ENCODE measurements at places on chromosomes 2 and 18. TPM values are rescaled to one million over a fixed set of nuclear protein-coding genes. Genes with fewer than 3 reads are reported as not detected.

- DNase-seq: no peak
Observed at GRCh38 chr2:197209246-197209645, 101.3 kb downstream of the ANKRD44 start.

GRCh38 chr2:119929537-119929936 lies 83.3 kb upstream of the EPB41L5 start:
- no peak for DNase-seq

- no peak for DNase-seq
Observed at GRCh38 chr2:8598295-8599165, 83.3 kb upstream of the ID2 start.

- DNase-seq: no peak
Observed at GRCh38 chr2:192978395-192978794, 783.7 kb upstream of the TMEFF2 start.

DNA sequence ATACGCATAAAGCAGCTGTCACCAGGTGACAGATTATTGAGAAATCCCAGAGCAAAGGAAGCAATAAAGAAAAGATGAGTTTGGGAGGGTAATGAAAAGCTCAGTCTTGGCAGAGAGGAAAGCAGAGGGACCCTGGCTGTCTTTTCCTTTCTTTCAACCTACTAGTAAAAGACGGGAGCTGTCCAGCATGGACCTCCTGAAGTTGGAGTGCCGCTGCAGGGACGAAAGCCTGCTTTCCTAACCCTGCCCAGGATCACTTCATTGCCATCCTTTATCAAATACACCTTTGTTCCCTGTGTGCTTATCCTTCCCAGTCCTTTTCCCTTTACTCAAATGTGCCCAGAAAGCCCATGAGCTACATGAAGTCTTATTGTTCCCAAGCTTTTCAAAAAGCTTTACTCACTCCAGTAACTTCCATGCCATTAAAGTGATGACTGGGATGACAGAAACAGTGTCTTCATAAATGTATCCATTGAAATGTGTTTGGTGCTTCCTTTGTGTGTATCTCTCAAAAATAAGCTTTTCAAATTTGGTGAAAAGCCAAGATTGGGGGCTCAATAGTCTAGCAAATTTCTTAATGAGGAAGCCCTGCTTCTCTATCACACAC lies 3.7 kb upstream of the SPR start:
- no peak for DNase-seq

- DNase-seq: no peak
Observed at GRCh38 chr2:148552675-148553331, 91.7 kb upstream of the EPC2 start.

- DNase-seq: no peak
Observed at GRCh38 chr2:45622336-45623075, 11.4 kb upstream of the SRBD1 start.

DNA sequence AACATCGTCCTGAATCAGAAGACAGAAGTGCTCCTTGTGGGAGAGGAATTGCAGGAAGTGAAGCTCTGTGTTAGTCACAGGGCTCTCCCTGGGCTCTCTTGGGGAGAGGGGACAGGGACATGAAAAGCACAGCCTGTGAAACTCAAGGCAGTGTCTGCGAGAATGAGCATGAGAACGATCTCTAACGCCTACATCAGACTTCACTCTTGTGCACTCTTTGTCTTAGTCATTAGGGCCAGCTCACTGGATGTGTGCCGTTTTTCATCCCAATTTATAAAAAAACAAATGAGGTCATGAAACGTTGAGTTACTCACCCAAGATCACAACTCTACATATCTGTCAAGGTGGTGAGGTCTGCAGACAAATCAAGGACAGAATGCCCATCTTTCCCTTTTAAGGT lies 27.0 kb upstream of the TWIST2 start:
- no peak for DNase-seq

DNA sequence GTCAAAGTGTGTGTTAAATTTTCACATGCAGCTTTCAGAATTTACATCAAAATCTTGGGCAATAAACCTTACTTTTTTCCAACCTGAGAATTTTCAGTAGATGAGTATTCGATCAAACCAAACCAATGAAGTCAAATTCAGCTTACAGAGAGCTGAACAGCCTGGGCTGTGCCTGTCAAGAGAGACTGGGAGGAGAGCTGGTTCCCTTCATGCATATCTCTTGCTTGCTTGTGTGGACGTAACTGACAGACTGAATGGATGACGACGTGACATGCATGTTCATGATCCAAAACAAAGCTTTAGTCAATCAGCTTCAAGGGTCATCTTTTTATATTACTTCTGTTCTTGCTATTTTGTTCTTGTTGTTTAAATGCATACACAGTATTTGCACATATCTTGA lies 145.2 kb downstream of the GALNT3 start:
- DNase-seq: no peak

DNA sequence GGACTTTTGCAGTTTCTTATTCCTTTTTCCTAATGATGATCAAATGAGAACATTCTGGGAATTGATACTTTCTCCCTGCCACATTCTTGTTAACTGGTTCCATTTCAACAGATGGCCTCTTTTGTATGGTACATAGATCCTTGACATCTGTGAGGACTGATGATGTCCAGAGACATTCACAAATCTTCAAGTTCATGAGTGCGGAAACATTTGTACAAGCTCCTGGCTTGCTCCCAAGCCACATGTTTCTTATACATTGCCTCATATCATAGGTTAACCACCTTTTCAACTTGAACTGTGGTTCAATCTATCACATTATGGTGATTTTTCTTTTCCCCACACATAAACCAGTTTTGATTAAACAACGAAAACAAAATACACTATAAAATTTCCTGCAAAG lies 267.3 kb downstream of the CLIP4 start:
- no peak for DNase-seq

- DNase-seq: no peak
Observed at GRCh38 chr2:171592036-171592555, 69.8 kb downstream of the CYBRD1 start.

- DNase-seq: no peak
Observed at GRCh38 chr2:119826370-119826961, 66.7 kb downstream of the PTPN4 start.

DNA sequence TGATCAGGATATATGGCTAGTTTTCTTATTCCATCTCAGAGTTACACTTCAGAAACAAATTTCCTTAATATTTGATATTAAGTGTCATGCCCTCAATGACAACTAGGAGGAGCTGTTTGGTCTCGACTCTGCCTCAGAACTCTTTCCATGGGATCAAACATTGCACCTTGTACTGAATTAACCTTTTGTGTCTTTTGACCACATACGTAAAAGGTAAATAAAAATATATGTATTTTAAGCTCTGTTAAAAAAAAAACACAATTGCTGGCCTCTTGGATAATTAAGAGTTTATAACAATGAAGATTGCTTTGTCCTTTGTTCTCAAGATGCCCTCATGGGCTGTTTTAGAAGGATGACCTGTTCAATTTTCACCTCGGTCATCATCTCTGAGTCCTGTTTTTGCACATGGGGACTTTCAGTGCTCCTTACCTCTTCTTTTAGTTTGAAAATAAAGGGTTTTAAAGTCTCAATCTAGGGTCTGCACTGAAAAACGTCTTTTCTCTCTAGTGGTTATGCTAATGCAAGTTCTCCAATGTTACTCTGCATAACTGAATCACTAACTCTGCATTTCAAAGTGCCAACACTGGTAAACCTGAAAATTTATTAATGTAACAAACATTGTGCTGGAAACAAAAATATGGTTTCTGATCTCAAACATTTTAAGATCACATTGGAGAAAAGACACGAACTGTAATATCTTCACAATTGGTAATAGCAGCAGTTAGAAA lies 18.8 kb upstream of the FN1 start:
- DNase-seq: no peak

DNA sequence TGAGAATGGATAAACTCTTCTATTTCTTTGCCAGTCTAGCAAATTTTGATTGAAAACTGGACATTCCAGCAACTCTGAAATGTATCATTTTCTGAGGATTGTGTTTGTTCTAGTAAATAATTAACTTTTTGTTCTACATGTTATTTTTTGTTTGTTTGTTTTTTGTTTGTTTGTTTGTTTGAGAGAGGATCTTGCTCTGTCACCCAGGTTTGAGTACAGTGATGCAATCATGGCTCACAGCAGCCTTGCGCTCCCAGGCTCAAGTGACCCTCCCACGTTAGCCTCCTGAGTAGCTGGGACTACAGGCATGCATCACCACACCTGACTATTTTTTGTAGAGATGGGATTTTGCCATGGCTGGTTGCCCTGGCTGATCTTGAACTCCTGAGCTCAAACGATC lies 65.2 kb upstream of the BARD1 start:
- DNase-seq: no peak

DNA sequence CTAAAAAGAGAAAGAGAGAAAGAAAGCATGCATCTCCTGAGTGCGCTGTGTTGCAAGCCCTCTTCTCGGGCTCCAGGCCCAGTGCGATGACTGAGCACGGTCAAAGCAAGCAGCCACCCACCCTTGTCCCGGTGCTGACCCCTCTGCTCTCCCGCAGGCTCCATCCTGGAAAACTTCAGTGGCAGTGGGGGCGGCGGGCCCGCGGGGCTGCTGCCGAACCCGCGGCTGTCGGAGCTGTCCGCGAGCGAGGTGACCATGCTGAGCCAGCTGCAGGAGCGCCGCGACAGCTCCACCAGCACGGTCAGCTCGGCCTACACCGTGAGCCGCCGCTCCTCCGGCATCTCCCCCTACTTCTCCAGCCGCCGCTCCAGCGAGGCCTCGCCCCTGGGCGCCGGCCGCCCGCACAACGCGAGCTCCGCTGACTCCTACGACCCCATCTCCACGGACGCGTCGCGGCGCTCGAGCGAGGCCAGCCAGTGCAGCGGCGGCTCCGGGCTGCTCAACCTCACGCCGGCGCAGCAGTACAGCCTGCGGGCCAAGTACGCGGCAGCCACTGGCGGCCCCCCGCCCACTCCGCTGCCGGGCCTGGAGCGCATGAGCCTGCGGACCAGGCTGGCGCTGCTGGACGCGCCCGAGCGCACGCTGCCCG lies 252.5 kb downstream of the GLI2 start:
- DNase-seq: no peak

GRCh38 chr2:239881031-239881471 lies 144.1 kb downstream of the NDUFA10 start:
- DNase-seq: peak; percentile 19

DNA sequence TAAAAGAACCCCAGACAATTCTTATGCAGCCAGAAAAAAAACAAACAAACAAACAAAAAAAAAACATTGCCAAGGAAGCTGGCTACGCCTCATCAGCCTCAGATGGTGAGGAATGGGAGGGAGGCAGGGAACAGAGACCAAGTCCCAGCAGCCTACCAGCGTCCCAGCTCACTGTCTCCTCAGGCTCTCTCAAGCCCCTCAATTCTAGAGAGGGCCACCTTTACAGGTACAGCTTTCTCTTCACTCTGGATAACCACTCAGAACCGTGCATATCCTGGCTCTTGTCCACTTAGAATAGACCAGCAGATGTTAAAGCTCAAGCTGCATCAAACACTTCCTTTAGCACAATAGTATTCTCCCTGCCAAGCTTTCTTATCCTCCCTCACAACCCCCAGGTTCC lies 263.1 kb upstream of the CHAC2 start:
- DNase-seq: no peak

DNA sequence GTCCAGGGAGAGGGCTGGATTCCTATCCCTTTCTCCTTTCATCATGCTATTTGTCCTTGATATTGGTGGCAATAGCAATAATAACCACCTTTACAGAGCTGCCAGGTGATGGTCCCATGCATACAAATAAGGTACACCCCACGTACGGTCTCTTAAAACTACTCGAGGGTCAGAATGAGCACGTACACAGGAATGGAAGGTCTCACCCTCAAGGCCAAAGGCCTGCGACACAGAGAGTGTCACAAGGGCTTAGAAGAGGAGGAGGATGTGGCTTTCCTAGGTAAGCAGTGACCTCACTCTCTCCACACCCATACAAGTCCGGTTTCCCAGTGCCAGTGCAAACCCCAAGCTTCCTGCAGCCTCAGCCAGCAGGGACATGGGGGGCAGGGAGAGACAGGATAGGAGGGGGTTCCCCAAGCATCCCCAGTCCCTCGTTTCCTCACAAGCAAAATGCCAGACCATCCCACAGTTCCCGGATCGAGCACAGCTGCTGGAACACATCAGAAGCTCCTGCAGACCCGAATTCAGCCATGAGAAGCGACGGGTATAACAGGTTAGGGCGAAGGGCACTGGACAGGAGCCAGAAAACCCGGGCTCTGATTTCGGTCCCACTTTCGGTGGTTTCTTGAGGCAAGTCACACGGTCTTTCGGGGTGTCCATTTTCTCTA lies 49.2 kb downstream of the PLB1 start:
- DNase-seq: no peak

GRCh38 chr18:45449418-45450227 lies 165.7 kb upstream of the SLC14A2 start:
- DNase-seq: no peak

DNA sequence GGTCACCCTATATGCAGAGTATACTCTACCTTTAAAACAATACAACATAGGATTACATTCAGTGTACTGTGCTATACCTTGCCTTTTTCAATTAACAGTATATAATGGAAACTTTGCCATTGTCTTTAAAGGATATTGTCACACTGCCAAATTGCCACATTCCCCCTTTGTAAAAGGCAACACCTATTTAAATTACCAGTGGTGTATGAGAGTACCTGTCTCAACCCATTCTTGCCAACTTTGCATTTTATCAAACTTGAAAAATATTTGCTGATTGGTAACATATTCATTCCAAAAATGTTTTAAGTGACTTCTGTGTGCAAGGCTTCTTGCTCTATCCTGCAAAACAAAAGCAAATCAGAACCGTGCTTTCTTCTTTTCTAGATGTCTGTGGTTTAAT lies 92.9 kb downstream of the FMNL2 start:
- no peak for DNase-seq

- DNase-seq: peak; percentile 47
Observed at GRCh38 chr18:48230467-48231113, 178.6 kb downstream of the ZBTB7C start.

DNA sequence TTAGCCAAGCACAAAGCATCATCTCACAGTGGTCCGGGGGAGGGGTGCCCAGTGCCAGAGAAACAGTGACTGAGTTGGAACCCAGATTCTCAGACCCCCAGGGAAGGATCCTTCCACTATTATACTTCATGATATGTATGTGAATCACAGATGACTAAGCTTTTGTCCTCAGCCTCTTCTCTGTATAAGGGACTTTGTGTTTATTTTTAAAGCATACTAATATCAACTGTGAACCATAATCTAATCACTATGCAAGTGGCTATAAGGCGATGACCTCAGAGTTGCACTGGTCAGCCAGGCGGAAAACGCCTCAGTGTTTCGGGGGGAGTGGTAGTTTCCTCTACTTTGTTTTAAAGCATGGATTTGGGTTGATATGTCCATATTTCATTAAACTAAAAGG lies 160.4 kb upstream of the TMEM200C start:
- DNase-seq: no peak

- no peak for DNase-seq
Observed at GRCh38 chr2:30433541-30434299, 13.3 kb upstream of the LCLAT1 start.

The PJVK gene
- polyA plus RNA-seq: 0.48 TPM

The IGFBP2 gene
- polyA plus RNA-seq: 462 TPM

The GNAL gene
- 0.15 TPM for polyA plus RNA-seq

The LRRC30 gene
- not detected for polyA plus RNA-seq

The DYNAP gene
- polyA plus RNA-seq: not detected

The PLEKHA3 gene
- polyA plus RNA-seq: 3.6 TPM

The ADGRF3 gene
- polyA plus RNA-seq: 0.10 TPM

The SLC9A4 gene
- polyA plus RNA-seq: not detected

The SPDYA gene
- not detected for polyA plus RNA-seq

The CYP1B1 gene
- 2.7 TPM for polyA plus RNA-seq

The PARD3B gene
- 1.1 TPM for polyA plus RNA-seq

The ABHD1 gene
- polyA plus RNA-seq: 2.0 TPM

The KCNJ13 gene
- polyA plus RNA-seq: not detected

The OXER1 gene
- polyA plus RNA-seq: 8.1 TPM

The CENPO gene
- 3.2 TPM for polyA plus RNA-seq
